ENCODE measurements at places on chromosomes 3 and 15.

GRCh38 chr3:134667956-134668355 lies 17.1 kb upstream of the KY start:
- no peak for DNase-seq

GRCh38 chr15:64507845-64508244 lies 47.5 kb downstream of the ZNF609 start:
- DNase-seq, result no peak

DNA sequence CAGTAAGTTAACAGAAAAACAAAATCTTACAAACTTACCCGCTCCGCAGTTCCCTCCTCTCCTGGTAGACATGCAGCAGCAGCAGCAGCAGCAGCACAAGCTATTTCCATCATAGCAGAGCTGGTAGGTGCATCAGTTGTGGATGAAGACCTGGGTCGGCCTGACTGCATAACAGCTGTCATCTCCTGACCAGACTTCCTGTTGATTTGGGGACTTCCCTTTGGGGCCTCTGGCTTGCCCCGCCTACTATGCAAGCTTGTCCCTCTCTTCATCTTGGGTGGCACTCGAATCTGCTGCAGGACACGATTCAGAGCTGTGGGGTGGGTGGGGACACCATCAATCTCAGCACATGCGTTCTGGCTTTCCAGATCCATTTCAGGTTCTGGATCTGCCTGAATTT lies 65.7 kb downstream of the TMCC1 start:
- no peak for DNase-seq

GRCh38 chr3:120353463-120353862 lies 4.3 kb upstream of the LRRC58 start:
- no peak for DNase-seq

- peak; percentile 69 for DNase-seq
These were observed 668 bp downstream of the THRB start for GRCh38 chr3:24493746-24494617.

DNA sequence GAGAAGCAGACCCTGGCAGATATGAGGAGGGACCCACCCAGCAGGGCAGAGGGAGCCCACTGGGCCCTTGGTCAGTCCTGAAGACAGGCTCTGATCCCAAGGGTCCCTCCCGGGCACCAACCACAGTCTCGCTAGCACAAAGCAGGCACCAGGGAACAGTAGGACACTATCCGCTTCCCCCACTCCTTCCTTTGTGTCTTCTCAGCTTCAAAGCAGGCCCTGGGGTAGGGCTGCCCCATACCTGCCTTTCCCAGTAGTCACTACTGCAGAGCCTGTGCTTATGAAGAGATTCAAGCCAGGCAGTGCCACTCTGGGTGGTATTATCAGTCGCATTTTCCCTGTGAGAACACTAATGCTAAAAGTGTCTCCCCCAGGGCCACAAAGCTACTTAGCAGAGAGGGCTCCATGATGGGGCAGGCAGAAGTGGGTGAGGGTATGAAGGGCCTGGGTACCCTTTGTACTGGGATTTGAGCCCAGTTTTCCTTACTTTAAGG lies 32.7 kb downstream of the SRPRB start:
- DNase-seq, result no peak

DNA sequence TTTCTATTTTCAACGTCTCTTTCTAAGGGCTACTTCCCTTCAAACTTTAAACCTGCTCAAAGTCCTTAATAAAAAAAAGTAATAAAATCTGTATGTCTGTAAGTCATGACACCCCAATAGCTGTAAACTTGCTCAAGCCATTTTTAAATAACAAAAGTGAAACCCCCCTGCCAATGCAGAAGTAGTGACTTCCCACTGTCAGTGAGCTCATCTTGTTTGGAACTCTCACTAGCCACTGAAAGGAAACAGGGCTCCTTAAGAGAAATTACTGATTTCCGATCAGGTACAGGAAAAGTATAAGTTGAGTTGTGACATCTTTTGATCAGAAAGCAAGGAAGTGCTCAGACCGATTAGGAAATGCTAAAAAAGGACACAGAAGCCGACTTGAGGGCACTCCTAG lies 27.6 kb upstream of the GPR171 start:
- DNase-seq, result no peak

- DNase-seq, result no peak
These were observed 14.0 kb downstream of the LMLN start for GRCh38 chr3:197974016-197974415.

DNA sequence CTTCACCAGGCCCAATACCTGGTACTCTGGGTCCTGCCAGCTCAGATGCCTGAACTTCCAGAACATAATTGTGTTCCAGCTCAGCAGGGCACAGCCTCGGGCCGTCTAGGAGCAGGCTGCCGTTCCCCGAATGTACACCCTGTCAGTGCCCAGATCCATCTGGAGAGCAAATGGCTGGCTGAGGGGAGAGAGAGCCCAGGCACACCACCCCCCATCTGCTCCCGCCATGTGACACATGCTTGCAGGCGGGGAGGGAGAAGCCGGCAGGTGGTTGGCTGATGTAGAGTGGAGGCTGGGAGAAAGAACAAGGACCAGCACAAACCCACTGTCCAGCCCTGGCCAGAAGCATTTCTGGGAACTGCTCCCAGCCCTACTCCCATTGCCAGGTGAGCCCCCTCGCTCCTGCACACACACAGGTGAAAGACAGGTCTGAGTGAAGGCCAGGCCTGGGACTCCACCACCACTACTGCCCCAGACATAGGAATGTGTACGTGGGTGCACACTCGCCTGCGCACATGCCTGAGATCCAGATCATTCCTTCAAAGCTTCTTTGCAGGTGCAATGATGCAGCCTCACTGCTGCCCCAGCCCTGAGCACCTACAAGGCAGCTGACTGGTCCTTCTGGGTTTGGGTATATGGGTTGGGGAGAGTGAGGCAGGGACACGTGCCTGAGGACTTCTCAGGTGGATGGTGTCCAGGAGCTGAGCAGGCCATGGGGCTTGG lies 53.5 kb downstream of the SEMA5B start:
- no peak for DNase-seq

All from thyroid gland (tissue), 4 donors.